ENCODE measurements at places on chromosomes 6 and 20.

DNA sequence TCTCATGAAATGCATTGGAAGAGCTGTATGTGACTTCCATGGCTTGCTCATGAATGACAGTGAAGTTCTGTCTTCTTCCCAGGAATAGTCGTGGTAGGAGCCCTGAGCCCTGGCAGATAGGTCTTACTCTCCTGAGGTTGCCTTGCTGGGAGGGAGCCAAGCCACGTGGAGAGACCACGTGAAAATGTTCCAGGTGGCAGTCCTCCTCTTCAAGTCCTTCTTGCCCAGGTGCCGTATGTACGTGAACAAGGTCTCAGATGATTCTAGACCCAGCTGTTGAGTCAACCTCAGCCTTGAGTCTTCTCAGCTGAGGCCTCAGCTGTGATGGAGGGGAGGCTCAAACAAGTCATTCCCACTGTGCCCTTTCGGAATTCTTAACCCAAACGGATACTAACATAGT is 192.4 kb upstream of the PRDM1 start:
- no peak for DNase-seq

GRCh38 chr6:83071023-83071422 is 3.6 kb downstream of the DOP1A start:
- DNase-seq, result peak; percentile 70

GRCh38 chr6:40328386-40328985 is 258.7 kb downstream of the LRFN2 start:
- peak; percentile 8 for DNase-seq

DNA sequence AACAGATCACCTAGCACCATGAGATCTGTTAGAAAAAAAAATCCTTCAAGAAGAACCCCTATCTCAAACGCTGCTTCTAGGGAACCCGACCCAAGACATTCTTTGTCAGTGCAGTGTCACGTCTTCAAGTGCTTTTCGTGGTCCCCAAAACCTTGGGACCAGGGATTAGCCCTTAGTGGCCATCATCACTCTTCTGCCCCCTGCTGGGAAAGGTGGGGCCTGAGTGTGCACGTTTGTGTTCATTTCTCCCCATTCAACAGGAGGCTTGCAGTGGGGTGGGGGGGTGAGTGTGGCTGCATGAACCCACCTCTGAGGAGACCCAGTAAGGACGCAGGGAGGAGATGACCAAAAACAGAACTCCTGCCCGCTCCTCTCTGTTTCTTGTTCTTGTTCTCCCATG is 218.2 kb upstream of the RNF24 start:
- no peak for DNase-seq

DNA sequence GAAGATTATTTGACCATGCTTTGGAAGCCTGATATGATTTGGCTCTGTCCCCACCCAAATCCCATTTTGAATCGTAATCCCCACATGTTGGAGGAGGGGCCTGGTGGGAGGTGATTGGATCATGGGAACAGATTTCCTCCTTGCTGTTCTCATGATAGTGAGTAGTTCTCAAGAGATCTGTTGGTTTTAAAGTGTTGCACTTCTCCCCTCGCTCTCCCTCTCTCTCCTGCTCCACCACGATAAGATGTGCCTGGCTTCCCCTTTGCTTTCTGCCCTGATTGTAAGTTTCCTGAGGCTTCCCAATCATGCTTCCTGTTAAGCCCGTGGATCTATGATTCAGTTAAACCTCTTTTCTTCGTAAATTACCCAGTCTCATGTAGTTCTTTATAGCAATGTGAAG is 21.7 kb upstream of the FAM217A start:
- DNase-seq, result no peak

DNA sequence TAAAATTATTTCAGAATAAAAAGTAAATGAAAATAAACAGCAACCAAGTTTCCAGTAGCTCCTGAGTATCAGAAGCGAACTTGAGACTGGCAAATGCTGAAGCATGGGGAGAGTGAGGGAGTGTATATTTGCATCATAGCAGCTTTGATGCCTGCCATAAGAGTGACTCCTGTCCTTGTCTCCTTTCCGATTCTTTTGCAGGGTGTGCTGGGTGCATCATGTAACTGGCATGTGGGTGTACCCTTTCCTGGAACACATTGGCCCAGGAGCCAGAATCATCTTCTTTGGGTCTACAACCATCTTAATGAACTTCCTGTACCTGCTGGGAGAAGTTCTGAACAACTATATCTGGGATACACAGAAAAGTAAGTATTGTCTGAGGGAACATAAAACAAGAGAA is 117.4 kb downstream of the ADAT2 start:
- no peak for DNase-seq

GRCh38 chr20:61833807-61834610 is 231.7 kb downstream of the TAF4 start:
- no peak for DNase-seq

DNA sequence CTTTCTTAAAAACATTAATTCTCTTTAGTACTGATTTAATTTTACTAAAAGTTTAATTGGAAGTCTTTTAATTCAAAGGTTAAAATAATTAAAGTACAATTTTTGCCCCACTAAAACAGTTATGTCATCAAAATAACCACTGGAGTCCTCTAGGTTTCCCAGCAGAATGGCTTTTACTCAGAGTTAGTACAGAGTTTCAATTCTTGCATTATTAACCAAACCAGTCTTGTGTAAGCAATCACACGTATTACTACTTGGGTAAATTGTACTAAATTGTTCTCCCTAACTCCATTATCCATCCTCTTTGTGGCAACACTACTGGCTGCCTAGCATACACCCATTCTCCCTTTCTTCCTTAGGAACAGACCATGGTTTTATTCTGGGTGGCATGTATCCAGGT is 36.9 kb downstream of the CDK19 start:
- no peak for DNase-seq

All from B cell (primary cell).